ENCODE measurements at places on chromosomes 3 and 15. TPM values are rescaled to one million over a fixed set of nuclear protein-coding genes. Genes with fewer than 3 reads are reported as not detected.

GRCh38 chr15:64763021-64763420, 12.4 kb downstream of the RBPMS2 start:
- no peak for DNase-seq

GRCh38 chr3:114377426-114377825, 83.6 kb downstream of the TIGIT start:
- DNase-seq = no peak

- no peak for DNase-seq
Measured at GRCh38 chr15:100667405-100668347, 65.3 kb downstream of the ASB7 start.

- no peak for DNase-seq
Measured at GRCh38 chr15:101501703-101502373, 12.3 kb upstream of the PCSK6 start.

IGSF10 gene
- not detected for total RNA-seq

CEP19 gene
- 2.3 TPM for total RNA-seq

DNA sequence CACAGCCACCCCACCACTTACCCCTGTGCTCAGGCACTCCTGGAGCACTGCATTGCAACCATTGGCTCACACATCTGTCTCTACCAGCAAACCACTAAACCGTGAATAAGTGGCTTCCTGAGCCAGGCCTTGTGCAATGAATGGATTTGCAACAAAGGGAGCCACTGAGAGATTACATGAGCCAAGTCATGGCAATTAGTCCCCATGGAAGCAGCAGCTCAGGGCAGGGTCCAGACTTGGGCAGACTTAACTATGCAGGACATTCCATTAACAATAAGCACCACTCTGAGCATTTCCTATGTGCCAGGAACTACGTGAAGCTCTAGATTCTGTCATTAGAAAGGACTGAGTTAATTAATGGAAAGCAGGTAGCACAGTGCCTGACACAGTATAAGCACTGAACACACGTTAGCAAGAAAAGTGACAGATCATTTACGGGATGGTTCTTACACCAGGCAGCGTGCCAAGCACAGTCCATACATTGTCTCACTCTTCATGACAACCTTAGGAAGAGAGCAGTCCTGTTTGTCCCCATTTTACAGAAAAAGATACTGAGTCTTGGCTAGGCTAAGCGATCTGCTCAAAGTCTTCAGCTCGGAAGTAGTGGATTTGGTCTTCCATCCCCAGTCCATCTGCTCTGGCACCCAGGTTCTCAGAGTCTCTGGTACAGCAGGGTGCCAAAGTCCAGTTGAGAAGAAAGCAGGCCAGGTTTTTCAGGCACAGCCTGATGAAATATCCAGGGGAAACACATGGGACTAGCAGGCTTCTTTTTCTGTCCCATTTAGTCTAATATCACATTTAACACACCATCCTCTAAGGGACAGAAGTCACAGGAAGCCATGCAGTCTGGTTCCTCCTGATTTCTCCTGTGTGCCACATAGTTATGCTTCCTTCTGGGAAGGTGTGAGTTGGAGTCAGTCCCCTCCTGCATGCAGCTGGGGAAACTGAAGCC, 44.1 kb downstream of the LIPC start:
- peak; percentile 64 for DNase-seq

- no peak for DNase-seq
Measured at GRCh38 chr15:35713733-35714132, 167.8 kb upstream of the DPH6 start.

POC1A gene
- total RNA-seq = 14.9 TPM

DNA sequence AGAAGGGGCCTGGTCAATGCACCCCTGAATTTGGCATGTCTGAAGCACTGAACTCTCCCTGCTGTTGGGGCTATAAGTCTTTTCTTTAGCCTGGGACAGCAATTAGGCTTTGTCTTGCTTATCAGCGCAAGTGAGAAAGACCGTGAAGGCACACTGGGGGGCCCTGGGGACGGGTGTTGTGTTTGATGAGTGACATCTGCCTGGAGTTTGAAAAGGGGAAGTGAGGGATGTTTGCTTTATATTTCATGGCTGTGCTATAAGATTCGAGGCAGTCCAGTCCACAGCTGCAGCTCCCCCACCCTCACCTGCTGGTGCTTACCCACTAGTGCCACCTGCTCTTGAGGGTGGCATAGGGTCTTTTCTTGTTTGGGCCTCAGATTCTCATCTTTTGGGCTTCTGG, 44.8 kb downstream of the CEMIP start:
- no peak for DNase-seq

GRCh38 chr3:188349933-188350332, 196.0 kb downstream of the LPP start:
- no peak for DNase-seq

GRCh38 chr3:10361375-10361774, 40.5 kb upstream of the SEC13 start:
- no peak for DNase-seq

Data from natural killer cell treated with Interleukin-12 subunit alpha and Interleukin-12 subunit beta and Interleukin-15 and Interleukin-18, amount 100 ng/mL, for 72 hours (primary cell).